HS-5 (cell line): ENCODE measurements at places on chromosomes 16 and 17.

GRCh38 chr17:17196776-17197175, 9.4 kb downstream of the PLD6 start:
- no peak for DNase-seq

GRCh38 chr16:81518439-81518757, 73.8 kb downstream of the CMIP start:
- DNase-seq = no peak

- DNase-seq = no peak
Measured at GRCh38 chr16:84180519-84181140, 6.2 kb downstream of the TAF1C start.

DNA sequence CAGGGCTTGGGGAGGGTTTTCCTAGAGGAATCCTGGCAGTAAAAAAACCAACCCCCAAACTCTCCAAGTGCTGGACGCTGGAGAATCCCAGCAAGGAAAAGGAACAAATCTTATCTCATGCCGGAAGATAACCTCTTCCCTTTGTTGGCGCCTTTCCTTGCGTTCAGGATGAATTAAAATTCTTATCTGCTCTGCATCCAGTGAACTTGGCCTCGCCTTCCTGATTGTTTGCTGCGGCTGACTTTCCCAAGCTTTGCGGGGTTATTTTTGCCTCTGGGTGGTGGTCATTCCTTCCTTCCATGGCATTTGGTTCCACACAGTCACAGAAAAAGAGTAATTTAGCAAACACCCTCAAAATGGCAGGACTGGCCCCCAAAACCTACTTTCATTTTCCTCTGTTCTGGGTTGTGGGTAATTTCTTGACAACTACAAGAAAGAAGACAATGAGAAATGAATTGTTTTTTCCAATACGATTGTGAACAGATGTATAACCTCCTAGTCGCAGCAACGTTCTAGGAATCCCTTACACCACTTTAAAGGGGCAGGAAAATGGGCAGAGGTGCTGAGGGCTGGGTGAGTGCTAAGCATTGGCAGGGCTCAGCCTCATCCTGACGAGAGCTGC, 77.8 kb downstream of the MRC2 start:
- no peak for DNase-seq

DNA sequence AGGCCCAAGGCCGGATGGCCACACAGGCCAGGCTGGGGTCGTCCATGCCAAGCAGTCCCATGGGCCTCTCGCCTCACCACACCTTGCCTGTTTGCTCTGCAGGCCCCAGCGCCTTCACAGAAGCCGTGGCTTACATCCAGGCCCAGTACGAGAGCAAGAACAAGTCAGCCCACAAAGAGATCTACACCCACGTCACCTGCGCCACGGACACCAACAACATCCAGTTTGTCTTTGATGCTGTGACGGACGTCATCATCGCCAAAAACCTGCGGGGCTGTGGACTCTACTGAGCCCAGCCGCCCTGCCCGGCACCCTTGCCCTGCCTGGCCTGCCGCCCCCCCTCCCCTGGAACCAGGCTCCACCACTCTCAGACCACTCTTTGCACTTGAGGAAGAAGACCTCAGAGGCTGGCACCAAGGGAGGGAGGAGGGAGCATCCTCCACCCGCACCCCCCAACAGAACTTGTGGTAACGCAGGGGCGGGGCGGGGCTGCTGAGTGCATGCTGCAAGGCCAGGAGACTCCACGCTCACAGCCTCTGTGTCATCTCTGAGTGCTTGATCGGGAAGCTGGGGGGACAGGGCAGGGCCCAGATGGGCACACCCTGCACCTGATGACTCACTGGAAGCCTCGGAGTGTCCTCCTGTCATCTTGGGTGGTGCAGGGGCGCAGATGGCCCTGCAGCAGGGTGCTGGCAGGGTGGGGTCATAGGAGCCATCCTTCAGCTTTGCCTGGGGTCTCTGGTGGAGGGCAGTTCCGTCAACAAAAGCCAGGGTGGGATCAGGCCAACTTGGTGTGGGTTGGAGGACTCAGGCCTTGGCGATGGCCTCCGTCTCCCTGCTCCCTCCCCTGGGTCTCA, 81.5 kb downstream of the AMFR start:
- DNase-seq = no peak

DNA sequence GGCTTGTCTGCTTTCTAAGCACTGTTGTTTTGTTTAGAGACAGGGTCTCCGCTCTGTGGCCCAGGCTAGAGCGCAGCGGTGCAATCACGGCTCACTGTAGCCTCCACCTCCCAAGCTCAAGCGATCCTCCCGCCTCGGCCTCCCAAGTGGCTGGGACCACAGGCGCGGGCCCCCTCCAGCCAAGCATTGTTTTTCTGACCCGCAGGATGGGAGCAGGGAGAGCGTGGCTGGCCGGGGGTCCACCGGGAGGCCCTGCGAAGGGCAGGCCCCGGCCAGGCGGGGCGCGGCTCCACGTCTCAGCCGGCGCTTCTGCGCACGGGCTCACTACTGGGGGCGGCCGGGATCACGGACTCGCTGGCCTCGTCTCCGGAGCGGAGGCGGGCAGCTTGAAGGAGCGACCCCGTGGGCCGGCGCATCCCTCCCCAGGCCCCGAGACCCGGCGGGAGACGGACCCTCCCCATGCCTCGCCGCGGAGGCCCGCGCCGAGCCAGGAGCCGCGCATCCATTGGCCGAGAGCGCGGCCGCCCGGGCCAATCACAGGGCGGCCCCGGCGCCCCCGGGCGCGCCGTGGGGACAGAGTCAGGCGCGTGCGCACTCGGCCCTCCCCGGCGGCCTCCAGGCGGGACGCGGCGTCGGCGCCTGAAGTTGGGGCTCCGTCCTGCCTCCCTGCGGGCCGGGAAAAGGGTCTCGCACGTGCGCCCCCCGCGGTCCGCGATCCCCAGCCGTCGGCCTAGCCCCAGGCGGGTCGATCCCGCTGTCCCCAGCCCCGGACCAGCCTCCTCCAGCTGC, 24.9 kb downstream of the ACTG1 start:
- no peak for DNase-seq

DNA sequence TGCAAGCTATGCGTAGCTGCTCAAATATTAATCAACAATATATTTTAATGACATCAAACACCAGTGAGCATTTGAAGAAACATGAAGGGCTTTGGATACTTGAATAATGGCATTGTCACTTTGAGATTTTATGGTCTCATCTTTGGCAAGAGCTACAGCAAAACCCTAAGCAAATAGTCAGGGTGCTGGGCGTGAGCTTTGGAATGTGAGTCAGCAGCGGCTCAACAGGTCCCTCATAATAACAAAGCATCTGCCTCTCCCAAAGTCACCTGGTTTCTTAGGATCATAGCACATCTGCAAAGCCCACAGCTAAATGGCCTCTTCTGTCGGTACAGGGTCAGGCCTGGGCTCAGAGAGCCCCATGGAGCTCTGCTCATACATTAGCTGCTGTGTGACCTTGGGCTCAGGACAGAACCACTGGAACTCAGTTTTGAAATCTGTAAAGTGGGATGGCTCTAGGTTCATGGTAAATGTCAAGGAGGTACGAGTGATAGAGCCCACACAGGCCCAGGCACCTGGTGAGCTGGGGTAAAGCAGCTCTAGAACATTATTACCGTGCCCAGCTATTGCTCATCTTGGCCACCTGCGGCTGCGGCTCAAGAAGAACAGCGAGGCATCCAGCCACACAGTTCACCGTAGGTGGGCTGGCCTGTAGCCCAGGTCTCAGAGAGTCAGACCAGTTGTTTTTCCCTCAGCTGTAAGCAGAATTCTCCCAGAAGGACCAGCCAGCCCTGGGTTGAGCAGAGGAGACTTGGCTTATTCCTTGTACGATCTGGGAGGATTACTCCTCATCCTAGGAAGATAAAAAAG, 544.5 kb upstream of the CDH11 start:
- DNase-seq = no peak

DNA sequence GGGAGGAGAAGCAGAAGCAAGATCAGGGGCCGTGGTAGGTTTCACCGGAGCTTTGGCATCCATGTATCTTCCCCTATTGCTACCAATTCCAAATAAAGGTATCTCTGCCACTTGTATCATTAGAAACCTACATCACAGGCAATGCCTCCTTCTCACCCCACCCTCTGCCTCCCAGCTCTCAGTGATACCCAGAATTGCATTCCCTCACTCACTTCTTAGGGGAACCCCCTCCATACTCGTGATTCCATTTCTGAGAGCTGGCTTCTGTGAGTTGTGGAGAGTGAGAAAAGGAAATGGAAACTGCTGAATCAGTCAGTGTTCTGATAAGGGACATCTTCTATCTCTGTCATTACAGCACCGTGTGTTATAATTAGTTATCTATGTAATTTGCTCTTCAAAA, 2.3 kb upstream of the CCL3 start:
- DNase-seq = no peak

DNA sequence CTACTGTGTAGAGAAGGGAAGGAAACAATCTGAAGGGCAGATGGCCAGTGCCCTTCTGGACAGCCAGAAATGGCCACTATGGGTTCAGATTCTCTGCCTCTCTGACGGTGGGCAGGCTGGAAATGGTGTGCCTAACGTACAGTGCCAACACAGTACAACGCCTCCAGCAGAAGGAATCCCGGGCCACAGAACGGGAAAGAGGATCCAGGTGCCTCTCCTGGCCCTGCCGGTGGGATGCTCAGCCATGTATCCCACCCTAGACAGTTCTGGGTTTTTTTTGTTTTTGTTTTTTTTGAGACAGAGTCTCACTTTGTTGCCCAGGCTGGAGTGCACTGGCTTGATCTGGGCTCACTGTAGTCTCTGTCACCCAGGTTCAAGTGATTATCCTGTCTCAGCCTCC, 71.5 kb downstream of the SLC5A11 start:
- DNase-seq = no peak

GRCh38 chr17:76018340-76018680, 8.8 kb downstream of the EVPL start:
- no peak for DNase-seq

DNA sequence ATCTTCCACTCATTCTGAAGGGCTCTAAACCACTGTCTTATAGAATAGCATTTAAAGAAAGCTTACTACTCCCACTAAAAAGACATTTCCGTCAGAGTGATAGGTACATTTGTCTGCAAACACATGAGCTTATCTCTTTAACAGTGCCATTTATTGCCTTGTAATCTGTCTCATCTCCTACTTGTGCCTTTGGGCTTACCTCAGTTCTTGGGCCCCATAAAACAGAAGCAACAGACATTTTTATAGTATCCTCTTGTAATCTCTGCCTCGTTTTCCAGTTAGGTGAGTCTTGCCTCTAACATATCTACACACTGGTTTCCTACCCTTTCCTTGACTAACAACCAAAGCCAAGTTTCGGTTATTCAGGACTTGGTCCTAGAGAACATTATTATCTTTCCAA, 681.4 kb upstream of the KIF2B start:
- DNase-seq = no peak

- DNase-seq = no peak
Measured at GRCh38 chr16:49594685-49595498, 221.3 kb downstream of the C16orf78 start.

DNA sequence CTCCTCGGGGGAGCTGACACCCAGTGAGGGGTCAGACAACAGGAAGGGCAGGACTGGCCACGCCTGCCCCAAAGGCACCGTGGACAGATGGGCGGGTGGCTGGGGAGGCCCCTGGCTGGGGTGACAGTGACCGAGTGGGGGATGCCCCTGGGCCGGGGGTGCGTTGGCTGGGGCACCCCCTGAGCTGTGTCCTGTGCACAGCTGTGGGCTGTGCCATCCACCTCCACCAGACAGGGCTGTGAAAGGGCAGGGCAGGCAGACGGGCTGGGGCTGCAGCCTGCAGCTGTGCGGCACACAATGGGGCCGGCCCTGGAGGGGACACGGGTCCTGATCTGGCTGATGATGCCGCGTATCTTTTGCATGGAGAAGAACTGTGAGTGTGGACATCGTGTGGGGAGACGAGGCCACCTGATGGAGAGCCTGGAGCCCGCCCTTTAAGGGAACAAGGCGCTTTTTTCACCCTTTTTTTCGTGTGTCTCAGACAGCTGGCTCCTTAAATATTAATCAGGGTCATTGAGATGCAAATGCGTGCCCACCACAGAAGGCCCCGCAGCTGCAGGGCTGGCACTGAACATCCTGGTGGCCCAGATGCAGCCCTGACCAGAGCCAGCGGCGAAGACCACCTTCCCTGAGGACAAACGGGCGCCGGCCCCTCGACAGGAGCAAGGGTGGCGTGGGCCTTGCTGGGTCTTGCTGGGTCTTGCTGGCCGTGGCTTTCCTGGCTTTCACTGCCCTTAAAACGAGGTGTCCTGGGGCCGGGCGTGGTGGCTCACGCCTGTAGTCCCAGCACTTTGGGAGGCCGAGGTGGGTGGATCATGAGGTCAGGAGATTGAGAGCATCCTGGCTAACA, 42.4 kb upstream of the GNG13 start:
- DNase-seq = no peak

- DNase-seq = no peak
Measured at GRCh38 chr17:7841396-7841914, 7.4 kb downstream of the KDM6B start.

DNA sequence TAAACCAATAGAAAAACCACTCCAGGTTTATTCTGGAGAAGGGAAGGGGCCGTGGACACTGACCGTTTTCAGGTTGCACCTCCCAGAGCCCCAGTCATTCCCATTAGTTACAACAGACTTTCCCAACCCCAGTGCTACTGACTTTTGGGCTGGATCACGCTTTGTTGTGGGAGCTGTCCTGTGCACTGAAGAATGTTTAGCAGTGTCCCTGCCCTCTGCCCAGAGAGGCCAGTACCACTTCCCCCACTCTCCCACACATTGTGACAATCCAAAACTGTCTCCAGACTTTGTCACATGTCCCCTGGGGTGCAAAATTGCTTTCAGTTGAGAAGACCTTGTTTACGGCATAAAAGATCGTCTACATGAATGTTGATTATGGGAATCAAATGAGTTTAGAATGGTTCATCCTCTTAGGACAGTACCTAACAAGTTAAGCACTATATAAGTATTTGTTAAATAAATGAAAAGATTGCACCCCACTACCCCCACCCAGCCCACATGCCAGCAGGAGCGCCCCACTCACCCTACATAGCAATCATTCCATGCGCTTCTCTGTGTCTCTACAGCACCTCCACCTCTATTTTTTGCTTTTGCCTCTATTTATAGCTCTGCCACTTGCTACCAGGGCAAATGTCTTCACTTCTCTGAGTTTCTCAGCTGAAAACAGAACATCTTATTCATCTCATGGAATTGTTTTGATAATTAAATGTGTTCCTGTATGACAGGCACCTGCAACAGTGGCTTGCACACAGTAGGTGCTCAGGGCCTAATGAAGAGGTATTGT, 104.9 kb downstream of the AXIN2 start:
- no peak for DNase-seq

- no peak for DNase-seq
Measured at GRCh38 chr16:57572978-57573728, 30.7 kb downstream of the ADGRG5 start.

- no peak for DNase-seq
Measured at GRCh38 chr17:27217631-27218030, 76.3 kb upstream of the WSB1 start.

GRCh38 chr16:62177351-62178203, 141.3 kb upstream of the CDH8 start:
- DNase-seq = no peak

- DNase-seq = no peak
Measured at GRCh38 chr17:57881143-57881542, 31.3 kb upstream of the MRPS23 start.

DNA sequence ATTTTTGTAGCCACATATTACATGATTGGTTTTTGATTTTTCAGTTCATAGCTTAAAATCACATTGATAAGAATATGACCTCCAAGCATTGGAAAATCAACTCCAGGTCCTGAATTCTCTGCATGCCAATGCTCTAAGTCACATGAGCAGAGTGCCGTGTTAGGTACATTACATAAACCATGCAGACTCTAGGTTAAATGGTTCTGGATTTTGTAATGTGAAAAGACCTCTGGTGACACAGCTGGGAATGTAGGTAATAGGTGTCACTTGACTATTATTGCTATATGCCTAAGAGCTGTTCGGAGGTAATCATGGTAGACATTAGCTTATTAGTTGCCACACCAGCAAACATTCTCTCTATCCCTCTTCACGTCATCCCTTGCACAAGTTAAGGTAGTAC, 231.1 kb upstream of the SALL1 start:
- DNase-seq = no peak
